ENCODE measurements at places on chromosomes 5 and 9.

DNA sequence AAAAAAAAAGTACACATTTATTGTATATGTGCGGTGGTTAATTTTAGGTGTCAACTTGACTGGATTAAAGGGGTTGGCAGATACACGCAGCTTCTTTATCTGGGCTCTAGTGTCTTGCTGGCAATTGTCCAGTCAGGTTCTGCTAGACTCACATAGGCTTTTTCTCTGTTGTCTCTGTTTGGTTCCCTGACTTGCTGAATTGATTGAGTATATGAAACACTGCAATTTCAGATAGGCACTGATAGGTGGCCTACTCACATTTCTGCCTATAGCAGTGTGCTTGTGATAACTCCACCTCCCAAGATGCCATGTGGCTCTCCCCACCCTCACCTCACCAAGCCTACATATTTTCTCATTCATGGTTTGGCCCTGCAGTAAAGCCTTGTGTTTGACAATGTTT, 52.5 kb downstream of the AOPEP start:
- no peak for DNase-seq

DNA sequence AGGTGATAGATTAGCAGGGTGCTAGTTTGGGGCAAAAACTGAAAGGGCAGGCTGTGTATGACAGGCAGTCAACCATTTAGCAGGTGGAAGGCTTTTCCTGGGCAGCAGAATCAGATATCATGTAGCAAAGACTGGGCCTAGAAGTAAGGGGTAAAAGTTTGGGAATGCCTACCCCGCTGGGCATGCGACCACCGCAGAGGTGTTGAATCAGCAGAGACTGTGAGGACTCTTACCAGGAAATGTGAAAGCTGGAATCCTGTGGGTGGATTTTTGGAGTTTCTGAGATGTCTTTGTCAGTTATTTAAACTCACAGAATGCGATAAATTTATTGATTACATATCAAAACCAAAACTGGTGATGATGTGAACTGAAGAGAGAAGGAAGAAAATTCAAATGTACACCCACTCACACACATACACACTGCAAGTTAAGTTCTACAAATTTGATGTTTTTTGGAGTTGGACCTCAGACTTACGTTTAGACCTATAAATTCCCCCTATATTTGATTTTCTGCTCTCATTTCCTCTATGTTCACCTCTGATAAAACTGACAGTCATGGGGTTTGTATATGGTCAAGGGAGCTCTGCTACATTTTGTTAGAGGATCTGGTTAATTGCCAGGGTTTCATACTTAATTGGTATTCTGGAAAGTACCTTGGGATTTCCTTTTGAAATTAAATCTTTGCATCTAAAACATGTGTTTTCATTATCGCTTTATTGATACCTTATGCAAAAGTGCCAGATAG, 333.6 kb downstream of the CSNK1G3 start:
- DNase-seq: no peak

- DNase-seq: no peak
Measured at GRCh38 chr5:123617561-123617960, 105.6 kb downstream of the CSNK1G3 start.

DNA sequence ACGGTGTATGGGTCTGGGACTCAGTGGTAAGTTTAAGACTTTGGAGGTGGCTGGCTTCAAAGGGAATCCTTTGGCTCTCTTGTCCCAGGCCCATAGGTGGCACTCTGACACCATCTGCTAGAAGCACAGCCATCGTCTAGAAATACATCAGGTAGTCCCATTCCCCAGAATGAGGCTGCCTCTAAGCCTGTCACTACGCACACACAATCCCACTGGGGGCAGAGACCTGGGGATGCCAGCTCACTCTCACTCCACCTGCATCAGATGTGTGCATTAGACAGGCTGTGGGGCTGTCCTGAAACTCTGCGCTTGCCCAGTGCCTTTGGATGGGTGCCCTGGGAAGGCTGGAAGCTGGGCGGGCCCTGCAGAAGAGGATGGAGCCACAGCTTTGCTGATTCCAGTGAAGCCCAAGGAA, 127.5 kb upstream of the PANK3 start:
- DNase-seq: no peak

DNA sequence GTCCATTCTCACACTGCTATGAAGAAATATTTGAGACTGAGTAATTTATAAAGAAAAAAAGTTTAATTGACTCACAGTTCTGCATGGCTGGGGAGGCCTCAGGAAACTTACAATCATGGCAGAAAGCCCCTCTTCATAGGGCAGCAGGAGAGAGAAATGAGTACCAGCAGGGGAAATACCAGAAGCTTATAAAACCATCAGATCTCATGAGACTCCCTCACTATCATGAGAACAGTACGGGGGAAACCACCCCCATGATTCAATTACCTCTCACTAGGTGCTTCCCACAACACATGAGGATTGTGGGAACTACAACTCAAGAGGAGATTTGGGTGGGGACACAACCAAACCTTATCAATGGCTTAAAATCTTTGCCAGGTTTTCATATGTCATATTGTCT, 20.3 kb upstream of the TENT4A start:
- no peak for DNase-seq

DNA sequence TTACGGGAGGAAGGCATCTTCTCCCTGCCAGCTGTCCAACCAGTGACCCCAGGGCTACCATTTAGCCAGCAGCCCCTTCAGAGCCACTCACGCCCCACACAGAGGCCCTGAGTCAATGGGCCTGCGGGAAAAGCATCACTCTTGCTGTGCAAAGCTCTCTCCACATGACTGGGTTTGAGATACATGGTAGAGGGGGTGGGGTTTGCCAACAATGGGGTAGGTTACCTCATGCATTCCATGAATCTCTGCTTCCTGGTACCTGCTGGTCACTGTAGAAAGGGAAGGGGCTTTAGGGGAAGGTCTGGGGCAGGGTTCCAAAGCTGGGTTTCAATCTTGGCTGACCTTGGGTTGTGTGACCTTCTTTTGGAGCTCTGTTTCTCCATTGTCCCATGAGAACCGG, 22.9 kb upstream of the TTLL11 start:
- no peak for DNase-seq

DNA sequence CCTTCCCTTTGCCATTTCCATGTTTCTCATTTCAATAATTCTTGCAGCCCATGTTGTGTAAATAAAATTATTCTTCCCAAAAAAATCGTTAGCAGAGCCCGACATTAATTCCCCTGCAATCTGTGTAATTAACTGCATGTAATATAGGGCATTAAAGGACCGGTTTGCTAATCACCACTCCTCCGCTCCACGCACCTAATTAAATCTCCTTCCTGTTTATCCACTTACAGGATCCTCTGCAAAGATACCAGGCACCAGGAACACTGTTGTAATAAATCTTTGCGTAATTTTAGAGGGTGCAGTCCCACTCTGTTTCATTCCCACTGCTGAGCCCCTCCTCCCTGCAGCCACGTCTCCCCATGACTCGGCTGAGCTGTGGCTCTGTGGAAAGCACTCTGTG, 105.0 kb upstream of the PPP1R26 start:
- DNase-seq: no peak

DNA sequence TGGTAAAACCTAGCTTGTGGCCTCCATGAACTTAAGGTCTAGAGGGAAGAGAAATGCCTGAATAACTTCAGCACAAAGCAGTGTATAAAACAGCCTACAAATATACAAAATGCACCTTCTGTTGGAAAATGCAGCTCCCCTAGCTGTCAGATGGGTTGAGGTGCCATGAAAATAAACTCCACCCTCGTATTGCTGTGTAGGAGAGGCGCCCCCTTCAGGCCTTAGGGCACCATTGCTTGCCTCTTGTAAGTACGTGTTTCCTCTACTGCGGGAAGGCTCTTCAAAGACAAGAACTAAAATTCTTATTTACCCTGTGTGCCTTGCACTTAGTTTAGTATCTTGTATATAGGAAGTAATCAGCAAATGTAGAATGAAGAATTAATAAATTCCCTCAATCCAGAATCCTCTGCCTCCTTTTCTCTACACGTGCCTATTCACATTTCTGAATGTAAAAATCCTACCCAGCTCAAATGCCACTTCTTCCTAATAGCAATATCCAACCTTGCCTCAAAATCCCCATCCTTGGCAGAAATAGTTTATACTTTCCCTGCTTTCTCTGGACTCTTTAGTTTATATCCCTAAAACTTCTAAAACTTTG, 393.7 kb upstream of the PDE4D start:
- DNase-seq: no peak

DNA sequence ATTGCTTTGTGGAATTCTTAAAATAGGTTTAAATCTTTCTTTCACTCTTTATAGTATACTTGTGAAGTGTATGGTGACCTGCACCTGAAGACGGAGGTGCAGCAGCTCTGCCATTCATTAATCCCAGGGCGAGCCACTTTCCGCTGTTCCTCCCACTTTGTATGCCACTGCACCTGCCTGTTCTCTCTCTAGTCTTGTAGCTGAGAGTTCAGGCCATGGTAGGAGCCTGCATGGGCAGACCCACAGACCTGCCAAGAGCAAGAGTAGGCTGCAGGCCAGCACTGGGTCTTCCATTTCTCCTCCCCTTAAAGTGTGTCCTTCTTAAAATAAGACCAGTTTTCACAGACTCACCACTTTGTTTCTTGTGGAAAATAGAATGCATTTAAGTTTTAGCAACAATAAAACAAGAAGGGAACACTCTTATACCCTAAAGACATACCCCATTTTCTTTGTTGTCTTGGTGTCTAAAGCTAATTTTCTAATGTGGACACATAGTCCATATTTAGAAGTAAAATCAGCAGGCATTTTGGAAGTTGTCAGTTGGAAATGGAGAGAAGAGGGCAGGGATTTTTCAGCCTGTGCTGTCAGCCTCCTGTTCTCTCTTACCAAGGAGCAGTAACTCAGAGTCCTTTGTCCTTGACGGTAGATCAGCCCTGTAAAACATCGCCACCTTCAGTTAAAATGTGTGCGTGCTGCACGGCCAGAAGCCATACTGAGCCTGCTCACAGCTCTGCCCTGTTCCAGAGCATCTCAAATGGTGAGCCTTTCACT, 103.2 kb downstream of the SNCAIP start:
- DNase-seq: no peak

GRCh38 chr9:16681652-16681987, 188.8 kb downstream of the BNC2 start:
- no peak for DNase-seq

DNA sequence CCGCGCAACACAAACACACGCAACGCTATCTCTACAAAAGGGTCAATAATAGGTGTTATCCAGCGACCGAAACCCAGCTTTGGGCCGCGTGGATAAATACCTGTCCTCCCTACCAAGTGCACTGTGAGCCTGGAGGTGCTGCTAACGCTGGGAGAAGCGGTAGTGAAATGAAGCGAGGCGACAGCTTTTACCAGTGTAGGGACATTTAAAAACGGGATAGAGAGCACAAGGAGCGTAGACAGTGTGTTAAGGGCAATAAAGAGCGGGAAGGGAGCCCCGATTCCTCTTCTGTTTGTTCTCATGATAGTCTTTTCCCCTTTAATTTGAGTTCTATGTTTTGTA, 421 bp upstream of the DEPDC1B start:
- no peak for DNase-seq

GRCh38 chr9:114050646-114051045, 27.5 kb downstream of the AMBP start:
- DNase-seq: no peak

- no peak for DNase-seq
Measured at GRCh38 chr9:69623276-69623675, 48.9 kb downstream of the APBA1 start.

DNA sequence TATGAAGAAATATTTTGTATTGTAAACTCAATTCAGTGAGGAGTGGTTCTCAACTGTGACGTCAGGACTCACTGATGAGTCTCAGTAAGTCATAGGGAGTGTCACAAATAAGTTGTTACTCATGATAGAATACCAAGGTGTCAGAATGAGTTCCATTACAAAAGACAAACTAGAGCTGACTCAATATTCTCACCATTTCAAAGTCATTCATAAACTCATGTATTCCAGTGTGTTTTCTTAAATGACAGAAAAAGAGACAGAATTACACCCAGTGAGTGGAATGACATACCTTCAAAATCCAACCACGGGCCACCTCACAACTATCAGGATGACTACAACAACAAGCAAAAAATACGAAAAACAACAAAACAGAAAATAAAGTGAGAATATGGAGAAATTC, 321.5 kb downstream of the ENC1 start:
- no peak for DNase-seq

DNA sequence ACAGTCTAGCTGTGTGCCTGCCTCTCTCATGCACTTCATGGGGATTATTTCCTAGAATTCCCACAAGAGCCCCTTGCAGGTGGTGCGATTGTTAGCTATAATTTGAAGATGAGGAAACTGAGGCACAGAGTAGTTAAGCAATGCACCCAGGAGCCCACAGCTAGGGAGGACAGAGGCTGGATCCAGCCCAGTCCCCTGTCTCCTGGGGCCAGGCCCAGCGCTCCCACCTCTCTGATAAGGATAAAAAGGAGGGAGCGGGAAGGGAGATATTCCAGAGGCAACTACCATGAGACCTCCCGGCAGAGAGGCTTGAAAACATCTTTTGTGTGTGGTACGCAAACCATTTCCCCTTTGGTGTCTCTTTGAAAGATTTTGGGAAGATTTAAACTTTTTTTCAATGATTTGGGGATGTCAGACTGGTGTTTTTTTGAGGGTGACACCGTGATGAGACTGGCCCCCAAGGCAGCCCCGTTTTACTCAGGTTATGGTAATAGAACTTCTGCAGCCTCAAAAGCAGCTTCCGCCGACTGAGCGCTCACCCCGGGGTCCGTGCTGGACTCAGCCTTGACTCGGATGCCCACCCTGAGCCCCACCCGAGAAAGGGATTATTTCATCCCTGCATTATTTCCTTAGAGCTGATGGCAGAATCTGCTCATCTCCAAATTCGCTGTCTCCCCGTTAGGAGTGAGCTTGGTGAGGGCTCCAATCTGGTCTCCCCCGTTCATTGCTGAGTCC, 144.7 kb upstream of the IER5L start:
- no peak for DNase-seq

- DNase-seq: no peak
Measured at GRCh38 chr5:59143926-59144333, 561.1 kb downstream of the RAB3C start.

GRCh38 chr9:93183663-93184431, at the start of gene WNK2:
WNK2 (plus strand) TSS chr9:93184139; CDS start chr9:93184930, 791 bp downstream.
- DNase-seq: no peak

GRCh38 chr5:146340260-146341081, 1.8 kb downstream of the POU4F3 start:
- DNase-seq: no peak

- DNase-seq: no peak
Measured at GRCh38 chr5:145244788-145245187, 590.4 kb downstream of the PRELID2 start.

DNA sequence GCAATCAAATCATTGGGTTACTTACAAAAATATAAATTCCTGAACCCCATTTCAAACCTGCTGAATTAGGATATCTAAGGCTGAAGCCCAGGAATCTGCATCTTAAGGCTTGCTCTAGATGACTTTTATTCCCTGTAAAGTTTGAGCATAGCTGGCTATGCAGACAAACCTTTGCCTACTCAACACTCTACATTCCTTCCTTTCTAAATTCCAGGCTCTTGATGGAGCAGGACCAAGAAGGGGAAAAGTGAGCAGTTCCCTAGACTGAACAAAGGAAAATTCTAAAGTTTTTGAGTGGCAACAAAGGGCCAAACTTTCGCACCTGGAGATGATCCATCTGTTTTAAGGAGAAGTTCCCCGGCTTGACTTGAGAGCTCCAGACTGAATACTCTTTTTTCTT, 9.8 kb upstream of the ADRA1B start:
- no peak for DNase-seq
